Foreskin keratinocyte (primary cell): ENCODE measurements at places on chromosomes 7 and 10. TPM values are rescaled to one million over a fixed set of nuclear protein-coding genes. Genes with fewer than 3 reads are reported as not detected.
A peak's percentile ranks its signal among the peaks of the same experiment; 100 is the strongest.

GRCh38 chr10:58963723-58964124 is 212.7 kb upstream of the PHYHIPL start:
- no peak for DNase-seq

DNA sequence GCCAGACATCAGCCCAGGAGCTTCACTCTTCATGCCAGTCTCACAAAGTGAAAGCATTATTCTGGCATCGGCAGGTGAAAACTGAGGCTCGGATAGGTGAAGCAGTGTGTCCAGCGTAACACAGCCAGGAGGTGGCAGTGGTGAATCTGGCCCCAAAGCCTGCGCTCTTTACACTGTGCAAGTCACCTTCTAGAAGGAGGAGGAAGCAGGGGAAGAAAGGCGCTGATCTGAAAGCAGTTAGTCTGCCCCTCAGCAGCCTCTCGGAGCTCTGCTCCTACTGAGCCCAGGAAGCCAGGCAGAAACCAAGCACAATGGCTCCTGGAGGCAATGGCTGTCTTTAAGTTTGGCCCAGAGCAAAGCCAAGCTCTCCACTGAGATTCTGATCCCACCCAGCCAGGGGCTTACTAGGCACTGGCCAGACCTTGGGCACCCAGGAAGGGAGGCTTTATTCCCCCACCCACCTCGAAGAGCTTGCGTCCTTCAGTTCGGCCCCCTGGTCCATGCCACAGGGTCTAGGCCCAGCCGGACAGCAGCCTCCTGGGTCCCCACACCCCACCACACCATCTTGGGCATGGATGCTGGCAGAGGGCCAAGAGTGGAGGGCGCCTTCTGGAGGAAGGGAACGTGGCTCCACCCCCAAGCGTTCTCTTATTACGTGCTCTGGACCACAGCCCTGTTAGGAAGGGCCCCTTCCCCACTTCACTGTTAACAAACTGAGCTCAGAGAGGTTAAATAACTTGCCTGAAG is 104.5 kb downstream of the GRID1 start:
- no peak for DNase-seq

DNA sequence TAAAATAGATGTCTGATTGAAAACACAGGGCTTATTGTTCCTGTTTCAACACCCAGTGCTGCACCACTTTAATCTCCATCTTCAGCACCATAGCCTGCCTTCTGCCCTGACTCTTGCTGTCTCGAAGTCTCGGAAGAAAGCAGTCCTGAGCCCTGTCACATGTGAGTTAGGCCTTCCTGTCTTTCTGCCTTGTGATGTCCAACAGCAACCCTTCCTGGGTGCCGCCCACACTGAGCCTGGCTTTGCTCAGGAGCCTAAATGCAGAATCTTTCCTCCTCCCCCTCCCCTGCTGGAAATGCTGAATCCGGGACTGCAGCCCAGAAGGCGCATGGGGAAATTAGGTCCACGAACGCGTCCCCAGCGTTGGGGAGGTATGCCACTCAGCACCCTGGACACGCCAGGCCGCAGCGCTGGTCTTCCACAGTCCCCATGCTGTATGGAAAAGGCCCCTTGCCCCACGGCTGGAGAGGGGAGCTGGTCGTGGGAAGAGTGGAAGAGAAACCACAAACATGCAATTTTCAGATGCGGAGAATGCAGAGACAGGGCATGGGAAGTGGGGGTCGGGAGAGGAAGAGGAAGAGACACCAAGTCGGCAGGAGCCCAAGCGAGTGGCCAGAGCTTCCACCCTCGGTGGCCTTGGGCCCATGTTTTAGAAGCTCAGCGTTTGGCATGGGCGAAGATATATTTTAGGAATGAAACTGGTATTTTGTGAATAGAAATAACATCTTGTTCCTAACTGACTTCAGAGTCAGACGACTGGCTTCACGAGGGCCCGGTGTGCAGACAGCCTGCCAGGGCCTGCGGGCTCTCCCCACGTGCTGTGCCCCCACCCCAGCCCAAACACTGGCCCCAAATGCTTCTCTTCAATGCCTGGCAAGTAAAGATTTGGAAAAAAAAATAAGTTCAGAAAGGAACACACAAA is 656.1 kb upstream of the FOXK1 start:
- no peak for DNase-seq

DNA sequence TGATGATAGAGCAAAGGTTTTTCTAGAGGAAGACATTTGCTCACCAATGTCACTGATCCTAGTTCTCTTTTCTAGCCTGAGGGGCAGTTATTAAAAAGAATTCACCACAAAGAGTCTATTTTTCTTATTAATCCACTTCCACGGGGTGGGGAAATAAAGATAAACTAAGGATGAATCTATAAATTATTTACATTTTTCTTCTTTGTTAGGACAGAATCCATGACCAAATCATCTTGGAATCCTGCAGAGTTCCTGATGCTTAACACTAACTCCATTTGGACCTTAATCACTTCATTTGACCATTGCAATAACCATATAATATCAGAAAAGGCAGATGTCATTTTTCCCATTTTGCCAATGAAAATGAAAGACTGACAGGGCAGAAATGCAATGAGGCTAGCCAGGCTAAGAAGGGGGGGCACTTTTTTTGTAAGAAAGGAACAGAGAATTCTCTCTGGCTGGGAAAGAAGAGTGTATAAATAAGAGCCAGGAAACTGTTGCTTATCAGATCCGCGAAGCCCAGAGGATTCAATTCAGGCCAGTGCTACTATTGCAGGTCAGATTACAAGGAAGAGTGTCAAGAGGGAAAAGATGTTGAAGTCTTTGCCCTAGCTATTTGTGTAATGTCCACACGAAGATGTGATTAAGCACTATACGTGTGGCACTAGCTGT is 433.2 kb downstream of the TNS3 start:
- no peak for DNase-seq

GRCh38 chr7:3280946-3281656 is 20.0 kb upstream of the SDK1 start:
- DNase-seq, result no peak

DNA sequence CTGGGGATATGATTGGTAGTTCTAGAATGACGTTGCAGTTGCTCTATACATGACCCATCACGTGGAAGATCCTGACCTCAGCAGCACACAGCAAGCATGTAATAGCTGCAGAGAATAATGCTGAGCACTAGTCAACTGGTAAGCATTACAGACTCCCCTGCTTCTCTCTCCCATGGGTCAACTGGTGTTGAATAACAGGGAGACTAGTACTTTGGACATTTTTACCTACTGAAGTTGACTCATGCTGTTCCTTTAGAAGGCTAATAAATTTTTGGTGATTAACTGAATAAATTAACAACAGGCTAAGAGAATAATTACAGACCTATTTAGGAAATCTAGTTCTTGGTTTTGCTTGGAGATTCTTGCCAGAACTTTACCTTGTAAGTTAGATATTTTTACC is 234.1 kb downstream of the AUTS2 start:
- no peak for DNase-seq

DNA sequence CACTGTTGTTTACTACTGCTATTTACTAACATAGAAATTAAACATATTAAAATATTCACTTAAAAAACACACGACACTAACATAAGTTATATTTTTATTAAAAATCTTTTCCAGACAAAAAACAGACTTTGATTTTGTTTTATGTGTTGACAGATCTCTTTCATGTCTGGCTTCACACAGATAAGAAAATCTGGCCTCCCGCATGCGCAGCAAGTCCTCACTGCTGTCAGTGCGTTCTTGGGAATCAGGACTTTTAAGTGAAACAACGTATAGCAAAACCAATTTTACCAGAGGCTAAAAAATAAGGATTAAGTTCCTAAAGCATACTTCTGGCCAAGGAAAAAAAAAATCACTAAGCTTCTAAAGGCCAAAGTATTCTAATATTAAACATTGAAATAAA is 1.2 kb upstream of the IDI1 start:
- DNase-seq, result no peak

GRCh38 chr10:123501148-123501547 is 165.0 kb upstream of the GPR26 start:
- DNase-seq, result no peak

DNA sequence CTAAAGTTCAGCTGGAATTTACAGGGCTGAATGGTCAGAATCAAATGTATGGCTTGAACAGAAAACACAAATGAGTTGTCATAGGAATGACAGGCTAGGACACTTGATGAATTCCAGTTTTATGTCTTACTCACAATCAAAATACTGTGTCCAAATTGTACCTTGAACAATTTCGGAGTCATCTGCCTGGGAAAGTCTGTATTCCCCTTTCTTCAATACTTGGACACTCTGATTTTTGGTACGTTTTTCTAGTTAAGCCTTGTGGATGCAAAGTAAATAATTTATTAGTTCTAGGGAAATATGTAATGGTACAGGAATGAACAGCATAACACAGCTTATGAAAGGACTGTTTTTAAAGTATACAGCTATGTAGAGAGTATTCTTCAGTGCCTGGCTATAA is 100.4 kb downstream of the ITGB8 start:
- no peak for DNase-seq

DNA sequence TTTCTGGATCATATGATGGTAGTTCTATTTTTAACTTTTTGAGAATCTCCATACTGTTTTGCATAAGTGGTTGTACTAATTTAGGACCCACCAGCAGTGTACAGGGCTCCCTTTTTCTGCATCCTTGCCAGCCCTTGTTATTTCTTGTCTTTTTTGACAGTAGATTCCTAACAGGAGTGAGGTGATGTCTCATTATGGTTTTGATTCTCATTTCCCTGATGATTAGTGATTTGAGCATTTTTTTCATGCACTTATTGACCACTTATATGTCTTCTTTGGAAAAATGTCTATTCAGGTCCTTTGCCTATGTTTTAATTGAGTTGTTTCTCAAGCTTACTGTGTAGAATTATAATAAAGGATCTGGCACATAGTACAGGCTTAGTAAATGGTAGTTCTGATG is 238.8 kb upstream of the BMPER start:
- peak; percentile 36 for DNase-seq

DNA sequence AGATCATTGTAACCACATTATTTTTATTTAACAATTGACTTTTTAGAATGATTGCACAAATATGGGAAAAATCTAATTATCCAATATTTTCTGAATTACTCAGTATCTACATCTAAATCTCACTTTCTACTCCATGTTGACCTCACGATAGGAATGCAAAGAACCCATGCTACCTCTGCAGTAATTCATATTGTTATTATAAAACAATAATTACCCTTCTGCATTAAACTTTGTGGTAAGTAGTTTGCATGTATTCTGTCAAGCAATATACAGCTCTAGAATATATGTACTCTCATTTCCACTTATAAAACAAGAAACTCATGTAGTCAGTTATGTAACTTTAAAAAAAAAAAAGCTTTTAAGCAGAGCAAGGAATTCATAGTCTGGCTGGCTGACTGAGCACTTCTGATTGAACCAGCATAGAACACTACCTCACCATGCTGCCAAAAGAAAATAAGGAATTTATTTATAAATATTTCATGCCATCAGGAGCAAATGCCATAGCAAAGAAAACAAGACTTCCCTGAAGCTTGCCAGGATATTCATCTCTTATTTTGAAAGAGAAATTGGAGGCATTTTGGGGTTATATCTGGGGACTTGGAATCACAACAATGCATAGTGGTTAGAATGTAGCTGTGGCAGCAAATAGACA is 895.7 kb downstream of the XPNPEP1 start:
- DNase-seq, result no peak

DNA sequence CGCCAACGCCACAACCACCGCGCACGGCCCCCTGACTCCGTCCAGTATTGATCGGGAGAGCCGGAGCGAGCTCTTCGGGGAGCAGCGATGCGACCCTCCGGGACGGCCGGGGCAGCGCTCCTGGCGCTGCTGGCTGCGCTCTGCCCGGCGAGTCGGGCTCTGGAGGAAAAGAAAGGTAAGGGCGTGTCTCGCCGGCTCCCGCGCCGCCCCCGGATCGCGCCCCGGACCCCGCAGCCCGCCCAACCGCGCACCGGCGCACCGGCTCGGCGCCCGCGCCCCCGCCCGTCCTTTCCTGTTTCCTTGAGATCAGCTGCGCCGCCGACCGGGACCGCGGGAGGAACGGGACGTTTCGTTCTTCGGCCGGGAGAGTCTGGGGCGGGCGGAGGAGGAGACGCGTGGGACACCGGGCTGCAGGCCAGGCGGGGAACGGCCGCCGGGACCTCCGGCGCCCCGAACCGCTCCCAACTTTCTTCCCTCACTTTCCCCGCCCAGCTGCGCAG is 424 bp downstream of the EGFR start:
- no peak for DNase-seq

DNA sequence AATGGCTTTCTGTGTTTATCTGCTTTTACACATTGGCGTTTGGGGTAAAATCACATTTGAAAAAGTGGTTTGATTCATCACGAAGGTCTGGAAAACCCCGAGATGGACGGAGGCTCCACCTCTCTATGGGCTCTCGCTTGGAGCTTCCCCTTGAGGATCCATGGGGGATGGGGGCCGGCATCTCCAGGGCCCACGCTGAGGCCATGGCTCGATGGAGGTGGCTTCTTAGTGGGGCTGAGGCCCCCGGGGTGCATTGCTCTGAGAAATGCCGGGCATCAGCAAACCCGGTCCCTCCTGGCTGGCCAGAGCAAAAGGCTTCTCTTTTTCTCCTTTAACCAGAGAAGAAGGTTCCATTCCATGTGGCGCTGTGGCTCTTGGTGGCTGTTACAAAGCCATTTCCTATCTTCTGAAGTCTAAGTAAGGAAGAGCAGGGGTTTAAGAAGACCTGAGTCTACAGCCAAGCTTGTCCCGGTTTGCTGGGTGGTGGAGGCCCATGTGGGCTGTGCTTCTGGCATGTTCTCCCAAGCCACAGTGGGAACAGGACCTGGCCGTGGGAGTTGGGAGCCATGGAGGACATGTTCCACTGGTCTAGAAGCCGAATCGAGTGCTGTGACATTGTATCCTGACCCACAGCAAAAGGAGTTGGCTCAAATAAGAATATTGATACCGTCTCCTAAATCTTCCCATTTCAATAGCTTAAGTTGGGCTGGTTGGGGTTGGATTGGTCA is 243.5 kb upstream of the PITRM1 start:
- no peak for DNase-seq

GRCh38 chr10:82934429-82934828 is 1059.4 kb downstream of the NRG3 start:
- peak; percentile 13 for DNase-seq

- no peak for DNase-seq
Observed at GRCh38 chr10:115992236-115992986, 280.6 kb downstream of the GFRA1 start.

GRCh38 chr7:23486002-23486773 is 15.9 kb upstream of the IGF2BP3 start:
- DNase-seq, result no peak

DNA sequence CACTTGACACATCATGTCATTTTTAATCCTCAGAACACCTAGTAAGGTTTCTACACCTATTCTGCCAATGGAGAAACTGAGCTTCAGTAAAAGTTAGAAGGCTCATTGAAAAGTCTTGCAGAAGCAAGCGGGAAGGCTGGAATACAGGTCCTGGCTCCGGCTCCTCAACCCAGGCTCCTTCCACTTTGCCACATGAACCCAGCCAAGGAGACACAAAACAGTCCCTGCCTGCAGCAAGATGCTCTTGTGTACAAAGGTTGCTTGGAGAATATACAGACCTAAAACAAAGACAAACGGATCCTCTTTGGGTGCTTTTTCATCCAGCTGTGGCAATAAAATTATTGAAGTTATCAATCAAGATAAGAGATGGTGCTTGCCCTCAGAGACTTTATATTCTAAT is 106.8 kb downstream of the SORBS1 start:
- DNase-seq, result no peak

GRCh38 chr7:134992626-134993179 is 6.4 kb downstream of the AGBL3 start:
- no peak for DNase-seq

Gene PIK3AP1
- 0.01 TPM in 1 of 2 replicates, not detected in the other for polyA plus RNA-seq

Gene RTKN2
- polyA plus RNA-seq, result 1.1 and 1.3 TPM in 2 replicates

Gene CACNB2
- not detected in 2 replicates for polyA plus RNA-seq

Gene MORN4
- 8.9 and 11.3 TPM in 2 replicates for polyA plus RNA-seq

Gene FRAT1
- polyA plus RNA-seq, result 0.93 and 0.94 TPM in 2 replicates

Gene MOGAT3
- polyA plus RNA-seq, result not detected in 2 replicates

Gene ETV1
- 1.5 TPM in 2 replicates for polyA plus RNA-seq

Gene ANXA7
- polyA plus RNA-seq, result 91.3 and 98.2 TPM in 2 replicates

Gene ASZ1
- not detected in 2 replicates for polyA plus RNA-seq

Gene LGI1
- polyA plus RNA-seq, result not detected in 2 replicates
